ENCODE measurements at places on chromosomes 2 and 18. TPM values are rescaled to one million over a fixed set of nuclear protein-coding genes. Genes with fewer than 3 reads are reported as not detected.
A peak's percentile ranks its signal among the peaks of the same experiment; 100 is the strongest.

DNA sequence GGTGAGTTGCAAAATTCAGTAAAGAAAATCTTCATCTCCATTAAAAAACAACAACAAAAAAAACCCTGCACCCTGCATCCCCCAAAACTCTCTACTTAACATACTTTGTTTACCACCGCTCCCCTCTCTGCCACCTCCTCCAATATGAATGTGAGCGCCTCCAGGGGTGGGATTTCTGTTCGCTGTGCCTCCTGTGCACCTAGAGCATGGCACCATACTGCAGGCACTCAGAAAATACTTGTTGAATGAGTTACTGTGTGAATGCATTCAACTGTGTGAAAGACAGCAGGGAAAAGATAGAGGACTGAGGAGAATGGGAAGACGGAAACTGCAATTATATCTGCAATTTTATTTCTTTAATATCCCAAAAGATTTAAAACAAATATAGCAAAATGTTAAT lies 4.5 kb downstream of the CEBPZ start:
- peaks cover 16% of the 10 kb centered on the region for H3K4me1 ChIP-seq
- H3K27me3 ChIP-seq, result no peaks in the 10 kb centered on the region
- H3K27ac ChIP-seq, result no peak overlapping the region
- DNase-seq, result no peak
- peaks cover 28% of the 10 kb centered on the region for H3K36me3 ChIP-seq

DES gene
- 182 TPM for total RNA-seq

NAT8 gene
- not detected for total RNA-seq

DNA sequence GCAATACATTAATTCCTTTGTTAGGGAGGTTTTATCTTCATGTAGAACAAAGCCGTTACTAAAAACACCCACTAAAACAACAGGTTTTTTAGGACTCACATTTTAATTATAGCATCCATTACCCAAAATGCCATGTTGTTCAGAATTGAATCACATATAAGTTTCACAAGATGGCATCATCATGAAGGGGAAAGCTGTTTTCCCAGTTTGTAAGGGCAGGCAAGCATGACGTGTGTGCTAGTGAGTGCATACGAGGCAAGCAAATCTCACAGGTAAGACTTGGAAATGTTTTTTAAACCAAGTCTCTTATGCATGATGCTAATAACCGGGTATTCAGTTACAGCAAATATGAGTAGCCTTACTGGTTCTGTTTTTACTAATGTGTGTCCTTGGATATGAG lies 111.8 kb upstream of the NFATC1 start:
- no peaks in the 10 kb centered on the region for H3K4me1 ChIP-seq
- no peak overlapping the region for H3K27ac ChIP-seq
- H3K36me3 ChIP-seq, result peaks cover 1% of the 10 kb centered on the region
- no peak overlapping the region for H3K4me3 ChIP-seq
- no peak for DNase-seq

DNA sequence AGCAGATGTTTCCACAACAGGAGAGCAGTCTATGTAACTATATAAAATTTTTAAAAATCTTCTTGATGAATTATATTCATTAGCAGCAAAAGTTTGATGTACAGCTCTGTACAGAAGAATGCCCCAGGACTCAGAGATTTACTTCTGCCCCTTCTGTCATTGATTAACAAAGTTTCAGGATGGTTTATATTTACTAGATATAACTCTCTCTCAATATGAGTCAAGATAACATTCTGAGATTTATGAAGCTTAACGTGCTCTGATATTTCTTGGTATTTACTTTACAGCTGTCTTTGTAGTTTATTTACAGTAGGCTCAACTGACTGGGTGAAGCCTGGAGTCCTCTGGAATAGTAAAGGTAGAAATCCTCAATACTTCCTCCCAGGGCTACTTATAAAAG lies 93.6 kb upstream of the HNMT start:
- H3K27ac ChIP-seq, result no peak overlapping the region
- no peaks in the 10 kb centered on the region for H3K27me3 ChIP-seq
- no peak for DNase-seq
- no peaks in the 10 kb centered on the region for H3K4me1 ChIP-seq
- no peaks in the 10 kb centered on the region for H3K36me3 ChIP-seq
- H3K4me3 ChIP-seq, result no peak overlapping the region

DNA sequence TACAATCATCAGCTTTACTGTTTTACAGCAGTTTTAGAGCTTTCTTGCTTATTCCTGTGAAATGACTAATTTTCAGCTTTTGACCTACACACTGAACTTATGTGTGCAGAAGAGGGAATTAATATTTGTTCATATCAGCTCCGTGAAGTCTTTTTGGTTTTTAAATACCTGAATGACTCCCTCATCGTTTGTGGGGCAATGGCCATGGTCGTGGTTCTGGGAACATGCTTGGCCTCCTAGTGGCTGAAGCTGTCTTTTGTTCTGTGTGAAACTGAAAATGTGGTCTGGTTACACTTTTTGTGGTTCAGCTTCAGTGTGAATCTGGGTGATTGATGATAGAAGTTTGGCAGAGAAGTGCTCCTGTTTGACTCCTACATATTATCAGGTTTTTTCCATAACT lies 408.1 kb downstream of the THSD7B start:
- H3K4me1 ChIP-seq, result no peaks in the 10 kb centered on the region
- no peak overlapping the region for H3K27ac ChIP-seq
- no peak overlapping the region for H3K4me3 ChIP-seq

DNA sequence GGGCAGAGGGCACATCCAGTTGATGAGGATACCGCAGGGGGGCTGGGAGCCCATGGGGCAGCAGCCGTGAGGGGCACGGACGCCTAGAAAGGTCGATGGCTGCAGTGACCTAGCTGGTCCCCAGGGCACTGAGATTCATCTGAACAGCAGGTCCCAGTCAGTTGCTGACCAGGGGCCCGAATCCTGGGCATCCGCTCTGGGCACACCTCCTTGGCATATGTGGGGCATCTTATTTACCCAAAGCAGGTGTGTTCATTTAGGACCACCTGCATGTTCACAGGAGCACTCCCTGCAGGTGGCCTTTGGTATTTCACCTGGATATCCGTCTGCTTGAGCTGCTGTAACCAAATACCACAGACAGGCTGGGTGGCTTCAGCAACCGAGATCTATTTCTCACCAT lies 72.0 kb upstream of the ODC1 start:
- H3K36me3 ChIP-seq, result no peaks in the 10 kb centered on the region
- DNase-seq, result no peak
- no peak overlapping the region for H3K4me3 ChIP-seq
- H3K27ac ChIP-seq, result no peak overlapping the region
- H3K27me3 ChIP-seq, result no peaks in the 10 kb centered on the region

- H3K27ac ChIP-seq, result no peak overlapping the region
- H3K4me3 ChIP-seq, result no peak overlapping the region
- no peaks in the 10 kb centered on the region for H3K36me3 ChIP-seq
- DNase-seq, result no peak
These were observed 30.2 kb upstream of the TRIM43B start for GRCh38 chr2:95514718-95515117.

- H3K27me3 ChIP-seq, result no peaks in the 10 kb centered on the region
These were observed 217.7 kb downstream of the ZBTB7C start for GRCh38 chr18:48191494-48191893.

APLF gene
- total RNA-seq, result 2.8 TPM

GRCh38 chr18:395456-396250 lies 104.8 kb downstream of the COLEC12 start:
- no peaks in the 10 kb centered on the region for H3K36me3 ChIP-seq
- no peaks in the 10 kb centered on the region for H3K27me3 ChIP-seq
- no peak overlapping the region for H3K4me3 ChIP-seq
- H3K4me1 ChIP-seq, result no peaks in the 10 kb centered on the region
- peak overlapping the region; percentile 12 for H3K27ac ChIP-seq

DNA sequence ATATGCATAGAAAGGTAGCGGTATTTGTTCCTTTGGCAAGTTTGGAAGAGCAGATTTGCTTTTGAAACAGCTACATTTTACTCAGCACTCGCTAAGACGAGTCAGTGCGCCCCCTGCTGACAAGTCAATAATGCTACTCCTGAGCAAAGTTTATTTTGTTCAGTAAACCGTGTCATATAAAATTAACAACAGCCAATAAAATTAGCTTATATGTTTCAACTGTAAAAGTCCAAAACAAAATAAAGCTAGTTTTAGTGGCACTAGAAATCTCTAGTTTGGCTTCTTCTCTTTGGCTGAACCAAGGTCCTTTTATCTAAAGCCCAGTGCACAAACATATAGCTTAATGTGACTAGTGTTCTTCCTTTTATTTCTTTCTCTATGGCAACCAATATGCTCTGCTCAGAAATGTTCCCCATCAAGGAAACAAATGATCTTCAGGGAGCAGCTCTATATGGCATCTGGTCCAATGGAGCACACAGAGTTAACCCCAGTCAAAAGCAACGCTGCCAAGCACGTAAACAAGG lies 4.2 kb upstream of the POU3F3 start:
- no peaks in the 10 kb centered on the region for H3K36me3 ChIP-seq
- no peak overlapping the region for H3K27ac ChIP-seq
- peaks cover 13% of the 10 kb centered on the region for H3K4me1 ChIP-seq
- no peak for DNase-seq

GRCh38 chr2:223203971-223204929 lies 152.3 kb downstream of the KCNE4 start:
- H3K36me3 ChIP-seq, result no peaks in the 10 kb centered on the region
- H3K4me1 ChIP-seq, result no peaks in the 10 kb centered on the region
- no peak for DNase-seq
- H3K4me3 ChIP-seq, result no peak overlapping the region
- H3K27me3 ChIP-seq, result no peaks in the 10 kb centered on the region
- H3K27ac ChIP-seq, result no peak overlapping the region

RAB27B gene
- total RNA-seq, result 0.11 TPM

DNA sequence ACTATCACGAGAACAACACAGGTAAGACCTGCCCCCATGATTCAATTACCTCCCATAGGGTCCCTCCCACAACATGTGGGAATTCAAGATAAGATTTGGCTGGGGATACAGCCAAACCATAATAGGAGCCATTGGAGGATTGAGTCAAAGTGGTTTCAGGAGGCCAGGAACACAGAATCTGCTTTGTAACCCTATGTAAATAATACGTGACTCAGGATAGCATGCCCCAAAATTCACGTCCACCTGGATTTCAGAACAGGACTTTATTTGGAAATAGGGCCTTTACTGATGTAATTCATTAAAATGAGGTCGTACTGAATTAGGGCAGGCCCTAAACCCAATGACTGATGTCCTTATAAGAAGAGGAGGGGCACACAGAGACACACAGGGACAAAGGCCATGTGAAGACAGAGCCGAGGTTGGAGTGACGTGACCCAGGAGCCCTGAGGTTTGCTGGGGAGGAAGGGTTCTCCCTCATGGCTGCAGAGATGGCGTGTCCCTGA lies 16.0 kb upstream of the CNDP2 start:
- H3K27ac ChIP-seq, result no peak overlapping the region
- no peak for DNase-seq
- H3K27me3 ChIP-seq, result no peaks in the 10 kb centered on the region
- no peak overlapping the region for H3K4me3 ChIP-seq
- no peaks in the 10 kb centered on the region for H3K36me3 ChIP-seq

DNA sequence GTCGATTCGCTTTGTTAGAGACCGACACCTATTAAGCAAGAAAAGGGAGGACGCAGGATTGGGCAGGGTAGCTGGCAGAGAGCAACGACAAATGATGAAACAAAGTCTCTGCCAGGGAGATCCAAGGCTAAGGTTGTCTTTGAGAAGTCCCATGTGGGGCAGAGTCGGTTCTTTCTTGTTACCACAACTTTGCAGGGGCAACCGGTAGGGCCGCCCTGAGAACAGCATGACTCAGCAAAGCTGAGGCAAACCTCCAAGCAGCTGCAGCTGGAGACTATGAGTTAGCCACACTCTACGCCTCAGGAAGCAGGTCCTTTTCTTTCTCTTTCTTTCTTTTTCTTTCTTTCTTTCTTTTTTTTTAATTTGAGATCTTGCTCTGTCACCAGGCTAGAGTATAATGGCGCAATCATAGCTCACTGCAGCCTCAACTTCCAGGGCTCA lies 452.3 kb upstream of the ID2 start:
- no peaks in the 10 kb centered on the region for H3K27me3 ChIP-seq
- no peak overlapping the region for H3K4me3 ChIP-seq
- peak overlapping the region; percentile 47 for H3K27ac ChIP-seq
- peak; percentile 86 for DNase-seq
- peaks cover 6% of the 10 kb centered on the region for H3K4me1 ChIP-seq

DNA sequence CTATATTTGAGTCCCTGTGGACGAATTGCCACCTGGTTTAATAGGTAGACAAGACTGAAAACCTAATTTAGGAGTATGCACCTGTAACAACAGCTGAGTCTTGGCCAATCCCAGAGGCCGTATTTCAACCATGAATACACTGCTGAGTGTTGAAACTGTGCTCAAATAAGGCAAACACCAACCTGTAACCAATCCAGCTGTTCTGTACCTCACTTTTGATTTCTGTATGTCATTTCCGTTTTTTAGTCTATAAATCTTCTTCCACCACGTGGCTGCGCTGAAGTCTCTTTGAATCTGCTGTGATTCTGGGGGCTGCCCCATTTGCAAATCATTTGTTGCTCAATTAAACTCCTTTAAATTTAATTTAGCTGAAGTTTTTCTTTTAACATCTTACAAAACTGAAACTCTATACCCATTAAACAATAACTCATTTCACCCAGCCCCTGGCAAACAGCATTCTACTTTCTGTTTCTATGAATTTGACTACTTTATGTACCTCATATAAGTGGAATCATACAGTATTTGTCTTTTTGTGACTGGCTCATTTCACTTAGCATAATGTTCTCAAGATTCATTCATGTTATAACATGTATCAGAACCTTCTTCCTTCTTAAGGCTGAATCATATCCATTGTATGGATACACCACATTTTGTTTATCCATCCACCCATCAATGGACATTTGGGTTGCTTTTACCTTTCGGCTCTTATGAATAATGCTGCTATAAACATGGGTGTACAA lies 7.5 kb upstream of the YPEL5 start:
- no peak overlapping the region for H3K4me3 ChIP-seq
- H3K36me3 ChIP-seq, result no peaks in the 10 kb centered on the region
- no peak overlapping the region for H3K27ac ChIP-seq
- no peak for DNase-seq
- no peaks in the 10 kb centered on the region for H3K4me1 ChIP-seq

- DNase-seq, result peak; percentile 83
- peak overlapping the region; percentile 33 for H3K4me3 ChIP-seq
- no peaks in the 10 kb centered on the region for H3K36me3 ChIP-seq
- no peaks in the 10 kb centered on the region for H3K27me3 ChIP-seq
- H3K27ac ChIP-seq, result no peak overlapping the region
These were observed 180.2 kb downstream of the RNF144A start for GRCh38 chr2:7097353-7097895.

GRCh38 chr2:131535526-131535925 lies 7.8 kb downstream of the CCDC74A start:
- no peaks in the 10 kb centered on the region for H3K27me3 ChIP-seq
- no peaks in the 10 kb centered on the region for H3K36me3 ChIP-seq
- H3K4me1 ChIP-seq, result no peaks in the 10 kb centered on the region
- no peak for DNase-seq

DNA sequence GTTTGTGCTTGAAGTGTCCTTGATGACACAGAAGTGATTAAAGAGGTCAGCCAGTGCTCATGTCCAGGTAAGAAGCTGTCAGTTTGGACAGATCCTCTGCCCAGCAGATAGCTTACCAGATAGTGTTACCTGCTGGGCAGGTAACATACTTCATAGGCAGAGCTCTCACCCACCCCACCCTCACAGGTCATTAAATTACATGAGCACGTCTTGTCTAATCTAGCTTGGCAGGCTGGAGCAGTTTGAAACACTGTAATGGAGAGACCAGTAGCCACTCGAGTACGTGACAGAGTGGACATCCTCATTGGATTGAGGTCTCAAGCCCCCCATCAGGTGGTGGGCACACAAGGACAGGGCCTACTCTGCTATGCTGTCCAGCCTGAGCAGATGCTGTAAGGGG lies 27.1 kb downstream of the TTC32 start:
- peak; percentile 19 for DNase-seq
- H3K4me1 ChIP-seq, result no peaks in the 10 kb centered on the region
- no peak overlapping the region for H3K27ac ChIP-seq
- no peaks in the 10 kb centered on the region for H3K27me3 ChIP-seq
- H3K4me3 ChIP-seq, result no peak overlapping the region
- H3K36me3 ChIP-seq, result no peaks in the 10 kb centered on the region

All from ascending aorta (tissue), 2 donors.